ENCODE measurements at places on chromosomes 2 and 18.

- no peaks in the 10 kb centered on the region for H3K27me3 ChIP-seq
- H3K4me1 ChIP-seq: no peaks in the 10 kb centered on the region
- H3K27ac ChIP-seq: no peak overlapping the region
- H3K4me3 ChIP-seq: no peak overlapping the region
- no peaks in the 10 kb centered on the region for H3K36me3 ChIP-seq
These were observed 67.1 kb downstream of the CPS1 start for GRCh38 chr2:210623506-210623905.

DNA sequence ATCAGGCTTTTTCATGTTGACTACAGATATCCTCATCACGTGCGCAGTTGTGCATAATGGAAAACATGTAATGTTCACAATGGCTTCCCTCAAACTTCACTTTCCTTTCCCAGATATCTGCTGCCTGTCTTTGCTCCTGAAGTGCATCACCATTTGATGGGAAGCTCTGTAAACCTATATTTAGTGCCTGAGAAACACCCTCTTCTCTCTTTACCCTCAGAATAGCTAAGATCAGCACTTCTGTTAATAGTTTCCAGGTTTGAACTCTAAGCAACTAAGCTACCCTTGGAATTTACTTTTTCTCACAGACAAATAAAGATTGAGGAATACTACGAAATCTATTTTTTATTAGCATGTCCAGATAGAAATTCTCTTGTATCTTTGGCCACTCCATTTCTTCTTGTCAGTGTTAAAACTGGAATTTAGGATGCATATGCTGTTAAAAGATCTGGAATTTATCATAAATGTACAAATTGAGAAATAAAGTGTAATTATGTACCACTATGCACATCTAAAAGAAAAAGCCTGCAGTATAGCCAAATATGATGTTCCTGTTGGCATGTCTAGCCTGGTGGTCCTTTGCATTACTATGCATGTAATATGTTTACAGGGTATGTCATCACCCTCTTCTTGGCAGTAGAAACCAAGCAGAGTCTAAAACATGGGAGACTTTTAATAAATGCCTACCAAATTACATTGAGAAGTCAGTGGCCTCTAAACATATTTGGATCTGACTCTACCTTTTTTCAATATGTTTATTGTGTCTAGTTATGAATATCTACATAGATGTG lies 278.7 kb downstream of the FIGN start:
- no peak overlapping the region for H3K4me3 ChIP-seq
- H3K27ac ChIP-seq: no peak overlapping the region
- H3K36me3 ChIP-seq: no peaks in the 10 kb centered on the region
- no peak for DNase-seq
- no peaks in the 10 kb centered on the region for H3K27me3 ChIP-seq

- no peak overlapping the region for H3K4me3 ChIP-seq
- no peaks in the 10 kb centered on the region for H3K4me1 ChIP-seq
These were observed 329.1 kb downstream of the SATB2 start for GRCh38 chr2:199128476-199129229.

DNA sequence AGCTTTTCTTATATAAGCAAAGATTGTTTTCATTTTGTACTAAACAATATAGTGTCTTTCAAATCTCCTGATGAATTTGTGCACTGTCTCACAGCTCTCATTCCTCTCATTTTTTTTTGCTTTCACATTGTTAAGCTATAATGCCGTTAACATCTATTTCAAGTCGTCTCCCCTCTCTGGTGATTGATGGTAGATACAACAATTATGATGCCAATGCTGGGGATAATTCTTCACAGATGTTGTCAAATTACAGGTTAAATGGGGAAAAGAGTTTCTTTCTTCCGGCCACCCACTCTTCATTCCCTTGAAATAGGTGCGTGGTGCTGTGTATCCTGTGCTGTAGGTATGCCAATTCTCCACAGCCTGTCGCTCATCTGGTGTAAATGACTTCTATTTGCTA lies 1053.7 kb upstream of the ZEB2 start:
- H3K4me1 ChIP-seq: peaks cover 8% of the 10 kb centered on the region
- no peaks in the 10 kb centered on the region for H3K27me3 ChIP-seq
- no peak overlapping the region for H3K27ac ChIP-seq
- DNase-seq: no peak
- no peaks in the 10 kb centered on the region for H3K36me3 ChIP-seq

- H3K4me1 ChIP-seq: no peaks in the 10 kb centered on the region
- no peaks in the 10 kb centered on the region for H3K27me3 ChIP-seq
These were observed 189.2 kb downstream of the LAMA1 start for GRCh38 chr18:6928359-6928758.

- no peaks in the 10 kb centered on the region for H3K4me1 ChIP-seq
- no peak overlapping the region for H3K4me3 ChIP-seq
These were observed 81.8 kb downstream of the INO80D start for GRCh38 chr2:206004004-206004693.

Data from SJCRH30 (cell line).